ENCODE measurements at places on chromosomes 11 and 22. TPM values are rescaled to one million over a fixed set of nuclear protein-coding genes. Genes with fewer than 3 reads are reported as not detected.

Gene DERL3
- 5.8 TPM for total RNA-seq

Gene SCUBE1
- total RNA-seq = 16.6 TPM

Gene MMP12
- 0.27 TPM for total RNA-seq

Gene GGTLC3
- 8.0 TPM for total RNA-seq

Gene OR6A2
- 0.18 TPM for total RNA-seq

Gene PAX6
- total RNA-seq = not detected

Gene NCAM1
- total RNA-seq = 3.5 TPM

Gene MYOD1
- not detected for total RNA-seq

Gene OR8G1
- total RNA-seq = not detected

Gene KRTAP5-7
- total RNA-seq = not detected

Gene CCDC73
- total RNA-seq = 0.09 TPM

Gene MS4A14
- 19.4 TPM for total RNA-seq

All from lower lobe of right lung (tissue), 2 donors.